ENCODE measurements at places on chromosomes 2 and 18.

DNA sequence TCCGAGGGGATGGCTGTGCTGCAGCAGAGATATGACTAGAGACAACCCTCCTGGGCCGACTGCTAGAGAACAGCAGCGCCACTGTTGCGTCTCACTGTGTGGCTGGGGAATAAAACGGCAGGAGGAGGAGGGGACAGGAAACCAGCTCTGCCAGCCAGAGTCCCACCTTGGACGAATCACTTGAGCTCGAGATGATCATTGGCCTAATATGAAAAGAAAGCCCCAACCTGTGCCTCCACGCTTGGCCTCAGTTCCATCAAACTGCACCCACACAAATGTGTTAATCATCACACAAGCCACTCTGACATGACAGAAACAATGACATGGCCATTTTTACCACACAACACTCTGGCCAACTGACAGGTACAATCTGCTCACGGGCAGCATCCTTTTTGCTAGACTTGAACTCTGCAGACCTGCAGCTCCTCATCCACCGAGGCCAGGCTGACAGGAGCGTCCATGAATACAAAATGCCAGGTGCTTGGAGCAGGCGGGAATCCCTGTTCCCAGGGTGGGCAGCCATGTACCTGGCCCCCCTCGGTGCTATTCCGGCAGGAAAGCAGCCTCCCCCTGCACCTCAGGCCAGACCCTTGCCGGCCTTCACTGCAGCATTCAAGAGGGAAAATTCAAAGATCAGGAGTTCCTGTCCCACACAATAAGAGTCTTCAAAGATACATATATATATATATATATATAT is 52.3 kb downstream of the PARD6G start:
- no peak for DNase-seq

DNA sequence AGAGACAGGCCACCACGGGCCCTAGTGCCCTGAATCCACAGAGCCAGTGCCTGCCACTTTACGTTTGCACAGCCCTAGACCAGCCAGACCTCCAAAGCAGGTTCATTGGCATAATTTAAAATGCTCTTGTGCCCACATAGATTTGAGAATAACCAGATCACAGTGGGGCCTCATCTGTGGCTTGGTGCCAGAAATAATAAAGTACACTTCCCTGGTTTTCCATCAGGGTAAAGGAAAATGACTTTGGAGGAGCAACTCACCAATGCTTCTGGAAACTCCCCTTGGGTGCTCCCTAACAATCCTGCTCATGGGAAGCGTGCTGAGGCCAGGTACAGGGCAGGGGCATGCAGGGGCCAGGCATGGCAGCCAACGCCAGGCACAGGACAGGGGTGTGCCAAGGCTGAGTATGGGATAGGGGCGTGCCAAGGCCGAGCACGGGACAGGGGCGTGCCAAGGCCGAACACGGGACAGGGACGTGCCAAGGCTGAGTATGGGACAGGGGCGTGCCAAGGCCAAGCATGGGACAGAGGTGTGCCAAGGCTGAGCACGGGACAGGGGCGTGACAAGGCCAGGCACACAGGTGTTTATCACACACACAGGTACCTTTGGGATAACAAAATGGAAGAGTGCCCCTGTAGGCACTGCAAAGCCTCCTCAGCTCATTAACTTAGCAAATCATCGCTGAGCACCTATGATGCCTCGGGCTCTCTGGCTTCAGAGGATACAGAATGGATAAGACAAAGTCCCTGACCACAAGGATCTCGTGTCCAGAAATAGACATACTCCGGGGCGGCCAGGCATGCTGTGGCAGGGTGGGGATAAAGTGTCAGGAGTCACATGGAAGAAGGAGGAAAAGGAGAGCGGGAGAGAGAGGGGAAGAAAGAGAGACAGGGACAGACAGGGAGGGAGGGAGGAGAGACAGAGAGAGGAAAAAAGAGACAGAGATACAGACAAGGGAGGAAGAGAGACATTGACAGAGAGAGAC is 334.7 kb downstream of the EIPR1 start:
- DNase-seq: no peak

DNA sequence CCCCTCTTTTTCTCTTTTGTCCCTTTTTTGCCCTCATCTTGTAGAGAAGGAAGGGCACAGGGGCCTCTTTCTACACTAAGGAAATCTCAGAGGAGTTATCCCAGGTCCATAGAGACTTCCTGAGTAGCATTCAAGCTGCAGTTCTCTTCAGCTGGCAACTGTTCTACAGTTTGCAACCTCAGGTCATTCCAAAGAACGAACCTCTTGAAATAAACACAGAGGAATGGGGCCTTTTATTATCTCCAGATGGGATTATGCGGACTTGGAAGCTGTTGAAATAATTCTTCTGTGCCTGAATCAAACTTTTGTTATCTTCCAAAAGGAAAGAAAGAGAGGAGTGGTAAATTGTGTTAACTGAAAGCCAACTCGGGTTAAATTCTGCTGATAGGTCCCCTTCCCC is 31.0 kb upstream of the NFE2L2 start:
- no peak for DNase-seq

DNA sequence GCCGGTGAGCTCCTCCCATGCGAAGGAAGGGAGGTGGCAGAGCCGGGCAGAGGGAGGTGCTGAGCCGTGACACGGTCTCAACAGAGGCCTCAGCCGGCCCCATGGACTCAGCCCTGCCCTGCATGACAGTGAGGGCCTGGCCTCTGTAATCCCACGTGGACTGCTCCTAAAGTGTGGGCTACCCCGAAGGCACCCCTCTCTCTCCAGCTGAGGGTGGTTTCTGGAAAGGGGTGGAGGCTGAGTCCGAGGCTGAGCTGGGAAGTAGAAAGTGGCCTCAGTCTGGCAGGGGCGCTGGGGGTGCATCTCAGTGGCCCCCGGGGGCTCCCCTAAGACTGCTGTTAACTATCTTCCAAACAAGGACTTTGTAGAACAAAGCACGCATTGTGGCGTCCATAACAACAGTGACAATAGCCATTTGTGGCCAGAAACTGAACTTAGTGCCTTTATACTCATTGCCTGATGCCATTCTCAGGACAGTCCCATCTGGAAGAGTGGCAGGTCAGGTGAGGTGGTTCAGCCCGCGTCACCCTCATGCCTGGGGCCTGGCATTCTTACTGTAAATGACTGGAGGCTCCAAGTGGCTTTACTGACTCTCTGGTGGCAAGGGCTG is 192.4 kb downstream of the TWIST2 start:
- DNase-seq: no peak

- no peak for DNase-seq
Observed at GRCh38 chr18:79485788-79486355, 90.1 kb downstream of the NFATC1 start.

- DNase-seq: no peak
Observed at GRCh38 chr18:6363216-6363615, 51.5 kb downstream of the L3MBTL4 start.

GRCh38 chr2:191916826-191917225 is 69.9 kb upstream of the CAVIN2 start:
- no peak for DNase-seq

GRCh38 chr2:149832324-149832723 is 244.7 kb upstream of the MMADHC start:
- DNase-seq: no peak

GRCh38 chr18:54229421-54230059 is 5.1 kb upstream of the MBD2 start:
- DNase-seq: no peak

GRCh38 chr18:31942291-31942998 is 483 bp downstream of the TRAPPC8 start:
- no peak for DNase-seq

DNA sequence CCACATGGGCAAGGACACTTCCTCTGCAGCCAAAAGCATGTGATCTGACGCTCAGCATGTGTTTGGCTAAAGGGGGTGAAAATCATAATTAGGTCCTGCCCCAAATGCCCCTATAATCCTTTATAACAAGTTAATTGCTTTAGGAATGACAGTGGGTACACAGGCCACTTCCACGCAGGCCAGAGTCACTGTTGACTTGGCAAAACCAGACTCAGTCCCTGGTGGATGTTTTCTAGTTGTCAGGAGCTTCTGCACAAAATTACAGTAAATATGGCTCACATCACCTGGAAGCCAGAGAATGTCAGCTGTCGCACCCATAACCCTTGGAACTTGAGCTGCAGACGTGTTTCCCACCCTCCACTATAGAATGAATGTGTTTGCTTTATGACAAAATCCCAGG is 13.3 kb upstream of the PXDN start:
- no peak for DNase-seq

DNA sequence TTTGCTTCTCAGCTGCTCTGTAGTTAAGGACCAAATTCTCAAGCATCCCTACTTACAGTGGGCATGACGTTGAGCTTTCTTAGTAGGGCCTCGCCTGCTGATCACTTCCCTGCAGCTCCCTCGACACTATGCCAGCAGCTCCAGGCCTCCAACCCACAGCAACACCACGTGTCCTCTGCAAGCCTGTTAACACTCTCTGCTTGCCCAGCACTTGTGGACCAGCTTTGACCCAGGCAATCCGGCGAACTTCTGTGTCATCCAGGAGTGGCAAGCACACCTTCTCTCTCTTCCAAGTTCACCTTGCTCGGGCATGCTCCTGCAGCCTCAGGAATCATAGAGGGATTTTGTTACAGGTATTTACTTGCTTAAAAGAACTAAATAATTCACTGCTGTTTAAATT is 138.6 kb upstream of the FHL2 start:
- DNase-seq: no peak

- no peak for DNase-seq
Observed at GRCh38 chr2:21535826-21536225, 412.1 kb downstream of the TDRD15 start.

GRCh38 chr18:62164855-62165487 is 21.9 kb downstream of the PIGN start:
- DNase-seq: no peak

DNA sequence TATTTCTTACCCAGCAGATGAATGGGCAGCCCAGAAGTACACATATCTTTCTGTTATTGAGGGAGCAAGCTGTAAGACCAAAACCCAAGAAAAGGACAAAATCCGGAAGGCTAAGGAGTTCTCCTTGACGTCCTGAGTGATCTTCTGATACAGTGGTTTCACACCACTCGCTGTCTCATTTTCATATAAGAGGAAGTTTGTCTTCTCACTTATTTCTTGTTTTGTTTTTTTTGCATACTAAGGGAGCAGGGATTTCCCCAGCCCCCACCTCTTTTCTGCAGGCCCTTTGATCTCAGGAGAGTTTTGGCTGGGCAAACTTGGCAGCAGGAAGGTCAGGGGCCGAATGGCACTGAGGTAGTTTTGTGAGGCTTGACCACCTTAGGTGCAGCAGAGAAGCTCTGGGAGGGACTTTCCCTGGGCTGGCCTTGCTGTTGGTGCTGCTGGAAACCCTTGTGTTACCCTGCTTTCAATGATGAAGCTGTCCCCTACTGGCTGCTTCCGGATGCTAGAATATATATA is 13.3 kb downstream of the CHRNA1 start:
- DNase-seq: no peak

DNA sequence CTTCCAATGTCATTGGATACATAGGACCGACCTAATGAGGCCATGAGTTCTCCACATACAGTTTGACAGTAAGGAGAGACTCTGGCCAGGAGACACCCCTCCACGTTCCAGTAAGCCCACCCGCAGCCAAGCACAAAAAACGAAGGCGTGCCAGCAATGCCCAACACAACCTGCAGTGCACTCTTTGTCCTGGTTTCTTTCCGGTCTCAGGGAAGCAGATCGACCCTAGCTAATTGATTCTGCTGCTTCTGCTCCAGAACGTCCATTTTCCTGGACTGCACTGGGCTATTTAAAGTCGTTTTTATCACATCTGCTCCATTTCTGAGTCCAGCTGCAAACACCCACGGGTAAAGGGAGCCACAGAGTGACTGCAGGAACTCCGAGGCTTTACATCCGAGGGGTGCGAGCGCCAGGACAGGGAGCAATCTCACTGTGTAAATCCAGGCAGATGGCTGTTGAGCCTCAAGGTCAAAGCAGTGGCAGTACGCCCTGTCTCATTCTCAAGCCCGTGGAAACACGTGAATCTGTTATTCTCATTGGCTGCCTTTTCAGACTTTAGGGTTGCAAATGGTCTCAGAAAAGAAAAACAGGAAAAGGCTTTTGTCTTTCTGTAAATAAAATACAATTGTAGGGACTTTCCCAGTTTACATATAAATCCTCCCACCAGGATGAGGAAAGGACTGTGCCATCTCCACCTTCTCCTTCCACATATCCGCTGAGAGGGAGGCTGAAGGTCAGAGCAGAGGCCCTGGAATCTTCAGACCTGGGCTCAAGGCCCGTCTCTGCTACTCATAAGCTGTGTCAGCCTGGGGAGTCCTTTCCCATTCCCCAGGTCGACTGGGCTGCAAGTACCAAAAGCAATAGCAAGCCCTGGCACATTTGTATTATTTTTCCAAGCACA is 40.7 kb downstream of the TMEM163 start:
- DNase-seq: no peak

- DNase-seq: no peak
Observed at GRCh38 chr18:76315722-76316230, 179.3 kb downstream of the ZNF516 start.

GRCh38 chr2:215760557-215760956 is 252.8 kb downstream of the MREG start:
- no peak for DNase-seq

DNA sequence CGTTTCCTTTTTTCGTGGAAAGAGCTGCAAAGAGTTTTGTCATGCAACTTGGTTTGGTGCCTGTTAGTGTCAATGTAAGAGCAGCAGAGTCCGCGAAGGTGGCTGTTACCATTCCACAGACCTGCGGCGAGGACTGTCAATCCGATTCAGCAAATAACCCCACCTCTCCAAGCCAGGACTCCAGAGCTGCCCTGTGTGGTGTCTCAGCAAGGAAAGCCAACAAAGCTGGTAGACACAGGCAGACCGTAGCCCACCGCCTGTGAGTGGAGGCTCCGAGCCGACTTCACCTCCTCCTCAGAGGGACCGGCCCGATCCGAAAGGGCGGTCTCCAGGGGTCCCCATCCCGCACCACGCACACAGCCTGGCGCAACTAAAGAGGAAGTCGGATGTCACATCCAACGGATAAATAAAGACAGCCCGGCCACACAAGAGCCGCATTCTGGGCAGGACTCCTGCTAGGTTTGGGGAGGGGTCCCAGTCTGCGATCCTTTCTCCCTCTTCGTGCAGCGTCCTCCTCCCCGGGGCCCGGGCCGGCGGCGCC is 819 bp downstream of the ANKRD44 start:
- no peak for DNase-seq

DNA sequence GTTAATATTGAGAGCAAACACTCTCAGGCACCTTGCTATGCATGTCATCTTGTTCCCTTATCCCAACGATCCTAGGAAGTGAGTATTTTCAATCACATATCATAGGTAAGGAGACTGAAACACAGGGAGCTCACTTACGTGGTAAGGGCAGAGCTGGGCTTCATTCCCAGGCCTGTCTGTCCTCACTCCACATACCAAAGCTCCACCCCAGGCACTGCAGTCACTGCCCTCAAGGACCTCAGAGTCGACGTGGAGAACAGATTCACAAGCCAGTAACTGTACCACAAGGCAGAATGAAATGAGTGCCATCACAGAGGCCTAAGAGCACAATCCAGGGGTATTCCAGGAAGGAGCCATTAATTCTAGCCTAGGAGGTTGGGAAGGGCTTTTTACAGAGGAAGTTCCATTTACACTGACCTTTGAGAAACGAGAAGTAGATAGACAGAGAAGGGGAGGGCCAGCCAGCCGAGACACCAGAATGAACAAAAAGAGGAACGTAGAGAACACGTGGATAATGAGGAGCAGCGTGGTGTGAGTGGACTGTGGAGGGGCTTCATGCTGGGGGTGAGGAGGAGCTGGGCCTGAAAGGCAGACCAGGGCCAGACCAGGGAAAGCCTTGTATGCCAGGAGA is 48.6 kb downstream of the KIAA2012 start:
- no peak for DNase-seq

All from glomerular endothelial cell (primary cell).